Anterior cingulate cortex (tissue), 58 donors: ENCODE measurements at places on chromosomes 3 and 15.

- no peak for DNase-seq
These were observed 426.7 kb downstream of the SOX2 start for GRCh38 chr3:182138393-182138792.

DNA sequence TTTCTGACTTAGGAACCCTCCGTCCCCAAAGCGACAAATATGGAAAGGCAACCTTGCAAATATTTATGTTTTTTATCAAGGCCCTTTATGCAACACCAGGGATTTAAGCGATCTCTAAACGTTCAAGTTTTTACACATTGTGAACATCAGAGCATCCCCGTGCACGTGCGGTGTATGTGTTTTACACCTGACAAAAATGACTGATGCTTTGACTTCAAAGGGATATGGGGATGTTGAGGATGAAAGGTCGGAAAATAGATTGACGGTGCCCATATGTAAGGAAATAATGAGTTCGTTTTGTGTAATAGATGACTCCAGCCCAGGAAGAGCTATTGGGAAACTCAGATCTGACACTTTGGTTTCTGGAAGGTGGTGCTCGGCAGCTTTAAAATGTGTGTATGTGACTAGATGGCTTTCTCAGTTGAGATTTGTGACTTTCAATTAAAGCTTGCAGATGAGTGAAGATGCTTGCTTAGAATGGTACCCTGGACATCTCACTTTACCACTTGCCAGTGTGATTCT is 866 bp downstream of the SLC49A4 start:
- DNase-seq: no peak

DNA sequence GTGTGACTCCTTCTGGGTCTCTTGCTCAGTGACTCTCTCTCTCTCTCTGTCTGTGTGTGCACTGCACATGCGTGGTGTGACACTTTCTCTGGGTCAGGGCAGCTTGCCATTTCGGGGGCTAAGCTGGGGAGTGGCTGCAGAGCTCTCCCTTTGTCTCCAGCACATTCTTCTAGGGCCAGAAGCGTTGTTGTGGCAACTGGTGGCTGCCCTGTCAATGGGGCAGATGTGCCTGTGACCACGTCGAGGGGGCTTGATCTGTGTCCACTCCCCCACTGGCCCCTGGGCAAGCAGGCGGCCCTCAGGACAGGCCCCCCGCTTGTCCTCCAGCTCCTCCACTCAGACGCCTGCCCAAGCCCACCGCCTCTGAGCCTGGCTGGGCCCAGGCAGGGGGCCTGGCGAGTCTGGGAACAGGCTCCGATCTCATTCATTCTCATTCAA is 67.8 kb downstream of the WNT7A start:
- DNase-seq: peak; percentile 69

GRCh38 chr3:94972066-94972465 is 909.2 kb downstream of the NSUN3 start:
- DNase-seq: no peak

- no peak for DNase-seq
These were observed 24.8 kb downstream of the FOXL2NB start for GRCh38 chr3:138971766-138972320.

DNA sequence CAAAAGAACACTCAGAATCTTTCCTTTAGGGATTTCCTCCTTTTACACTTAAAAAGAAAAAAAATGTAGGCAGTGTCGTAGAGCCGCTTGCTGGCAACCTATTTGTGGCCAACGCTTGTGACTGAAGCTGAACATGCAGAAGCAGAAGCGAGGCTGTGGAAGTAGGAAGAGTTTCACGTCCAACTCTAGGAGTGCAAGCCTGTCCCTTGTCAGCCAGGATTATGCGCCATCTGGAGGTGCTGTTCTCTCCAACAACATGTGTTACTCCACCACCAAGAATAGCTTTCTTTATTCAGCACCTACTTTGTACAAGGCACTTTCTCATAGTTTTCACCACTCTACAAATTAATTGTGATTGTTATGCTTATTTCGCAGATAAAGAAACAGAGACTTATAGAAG is 223.2 kb upstream of the LMCD1 start:
- DNase-seq: peak; percentile 66

GRCh38 chr3:150635076-150635475 is 32.0 kb downstream of the SELENOT start:
- DNase-seq: no peak

- no peak for DNase-seq
These were observed 13.4 kb downstream of the EID1 start for GRCh38 chr15:48891232-48891765.

DNA sequence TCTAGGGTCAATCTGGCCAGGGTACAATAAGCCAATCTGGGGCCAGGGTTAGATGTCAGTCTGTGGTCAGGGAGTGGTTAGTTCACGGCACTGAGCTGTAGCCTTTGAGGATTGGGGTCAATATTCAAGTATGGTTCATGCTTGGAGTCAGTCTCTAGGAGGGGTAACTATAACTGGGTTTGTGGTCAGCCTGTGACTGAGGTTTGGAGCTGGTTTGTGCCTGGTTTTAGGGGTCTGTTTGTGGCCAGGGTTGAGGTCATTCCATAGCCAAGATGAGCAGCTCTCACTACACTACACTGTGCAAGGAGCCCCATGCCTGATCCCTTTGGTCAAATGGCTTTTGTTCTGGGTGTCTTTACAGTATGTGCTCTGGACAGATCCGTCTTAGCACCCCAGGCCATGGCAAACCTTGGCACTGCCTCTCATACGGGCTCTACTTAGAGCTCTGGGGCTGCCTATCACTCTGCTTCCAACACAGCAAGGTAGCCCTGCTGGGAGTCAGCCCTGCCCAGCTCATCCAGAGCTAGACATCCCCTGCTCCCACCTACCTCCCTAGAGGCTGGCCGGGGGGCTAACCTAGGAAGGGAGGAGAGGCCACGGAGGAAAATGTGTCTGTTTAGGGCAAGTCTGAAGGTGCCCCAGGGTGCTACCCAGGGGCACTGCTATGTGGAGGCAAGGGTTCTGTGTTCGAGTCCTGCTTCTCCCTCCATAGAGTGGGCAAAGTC is 63.3 kb upstream of the CORO2B start:
- no peak for DNase-seq

GRCh38 chr3:8503461-8503860 is 1.8 kb downstream of the LMCD1 start:
- DNase-seq: no peak

GRCh38 chr15:50624616-50625168 is 61.9 kb downstream of the TRPM7 start:
- DNase-seq: no peak

DNA sequence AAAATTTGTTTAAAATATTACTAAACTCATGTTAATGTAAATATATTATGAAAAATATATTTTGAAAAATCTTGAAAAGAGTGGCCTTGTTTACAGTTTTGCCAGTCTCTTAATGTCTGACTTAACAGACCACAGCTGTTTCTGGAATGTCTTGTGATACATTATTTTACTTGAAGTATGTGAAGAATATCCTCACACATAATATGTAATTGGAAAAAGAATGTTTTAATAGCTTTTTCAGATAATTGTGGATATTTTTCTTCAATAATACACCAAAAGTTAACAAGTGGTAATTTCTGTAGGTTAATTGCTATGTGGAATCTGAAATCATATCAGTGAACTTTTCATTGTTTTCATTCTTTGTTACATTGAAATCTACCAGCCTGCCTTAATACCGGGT is 101.3 kb downstream of the UBE2E2 start:
- no peak for DNase-seq
